ENCODE measurements at places on chromosomes 5 and 9.

DNA sequence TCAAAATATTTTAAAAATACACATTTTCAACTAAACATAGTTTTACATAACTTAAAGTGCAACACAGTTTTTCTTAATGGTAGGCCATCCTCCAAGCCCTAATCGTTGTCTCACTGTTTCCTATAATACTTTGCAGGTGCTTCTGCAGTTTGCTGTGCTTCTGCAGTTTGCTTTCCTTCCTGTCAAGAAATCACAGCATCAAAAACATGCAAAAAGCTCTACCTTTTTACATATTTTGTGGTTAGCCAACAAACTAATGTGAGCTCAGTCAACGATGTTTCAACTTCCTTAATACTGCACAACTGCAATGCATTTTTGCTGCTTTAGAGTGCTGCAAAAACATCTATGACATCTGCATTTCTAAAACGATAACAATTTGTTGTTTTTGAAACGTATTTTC lies 25.2 kb downstream of the EMB start:
- DNase-seq: no peak

DNA sequence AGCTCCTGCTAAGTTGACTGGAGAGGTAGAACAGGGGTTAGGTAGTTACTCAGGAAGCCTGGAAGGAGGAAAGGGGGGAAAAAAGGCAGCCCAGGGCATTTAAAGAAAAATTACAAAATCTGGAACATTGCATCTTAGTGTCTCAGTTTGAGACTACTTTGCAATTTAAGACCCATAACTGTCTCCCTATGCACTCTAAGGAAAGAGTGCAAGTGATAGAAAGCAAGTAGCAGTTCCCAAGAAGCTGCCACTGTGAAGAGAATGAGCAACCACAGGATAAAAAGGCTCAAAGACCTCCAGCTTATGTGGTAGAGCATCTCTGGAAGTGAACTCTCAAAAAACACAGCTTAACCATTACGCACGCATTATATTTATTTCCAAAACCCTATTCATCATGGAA lies 141.8 kb downstream of the SLCO4C1 start:
- no peak for DNase-seq

- no peak for DNase-seq
These were observed 92.1 kb downstream of the NR3C1 start for GRCh38 chr5:143311428-143311827.

DNA sequence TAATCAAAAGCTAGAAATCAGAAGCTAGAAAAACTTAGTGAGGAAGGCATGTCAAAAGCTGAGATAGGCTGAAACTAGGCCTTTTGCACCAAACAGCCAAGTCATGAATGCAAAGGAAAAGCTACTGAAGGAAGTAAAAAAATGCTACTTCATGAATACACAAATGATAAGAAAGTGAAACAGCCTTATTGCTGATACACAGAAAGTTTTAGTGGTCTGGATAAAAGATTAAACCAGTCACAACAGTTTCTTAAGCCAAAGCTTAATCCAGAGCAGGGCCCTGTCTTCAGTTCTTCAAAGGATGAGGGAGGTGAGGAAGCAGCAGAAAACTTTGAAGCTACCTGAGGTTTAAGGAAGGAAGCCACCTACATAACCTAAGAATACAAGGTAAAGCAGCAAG lies 102.5 kb upstream of the SH3GL2 start:
- no peak for DNase-seq

GRCh38 chr5:81525690-81526089 lies 131.8 kb upstream of the ACOT12 start:
- DNase-seq: no peak

- DNase-seq: no peak
These were observed 478.3 kb downstream of the EBF1 start for GRCh38 chr5:158621391-158621790.

DNA sequence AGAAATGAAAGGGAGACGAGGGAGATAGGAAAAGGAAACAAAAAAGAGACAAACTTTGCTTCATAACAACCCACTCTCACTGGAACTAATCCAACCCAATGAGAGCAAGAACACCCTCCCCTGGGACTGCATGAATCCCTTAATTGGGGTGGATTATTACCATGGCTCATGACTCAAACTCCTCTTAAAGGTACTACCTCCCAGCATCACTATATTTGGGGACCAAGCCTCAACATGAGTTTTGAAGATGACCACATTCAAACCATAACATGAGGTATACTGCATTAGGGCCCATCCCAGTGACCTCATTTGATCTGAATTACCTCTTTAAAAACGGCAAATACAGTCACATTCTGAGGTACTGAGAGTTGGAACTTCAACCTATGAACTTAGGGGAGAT lies 8.0 kb downstream of the MTAP start:
- DNase-seq: no peak

DNA sequence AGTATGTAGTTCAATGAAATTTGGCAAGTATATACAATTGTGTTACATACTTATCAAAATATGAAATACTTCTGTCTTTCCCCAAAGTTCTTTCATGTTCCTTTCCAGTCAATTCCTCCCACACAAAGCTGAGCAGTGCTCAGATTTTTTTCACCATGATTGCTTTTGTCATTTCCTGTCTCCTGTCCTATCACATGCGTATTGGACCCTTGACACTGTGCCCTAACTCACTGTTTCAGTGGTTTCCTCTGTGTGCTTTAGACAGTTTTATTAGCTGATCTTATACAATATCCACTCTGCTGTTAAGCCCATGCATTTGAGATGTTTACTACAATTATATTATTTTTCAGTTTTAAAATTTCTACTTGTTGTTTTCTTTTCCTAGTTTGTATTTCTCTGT lies 463.6 kb upstream of the MEF2C start:
- DNase-seq: no peak
